Head of caudate nucleus (tissue), 42 donors: ENCODE measurements at places on chromosomes 1 and 21.

DNA sequence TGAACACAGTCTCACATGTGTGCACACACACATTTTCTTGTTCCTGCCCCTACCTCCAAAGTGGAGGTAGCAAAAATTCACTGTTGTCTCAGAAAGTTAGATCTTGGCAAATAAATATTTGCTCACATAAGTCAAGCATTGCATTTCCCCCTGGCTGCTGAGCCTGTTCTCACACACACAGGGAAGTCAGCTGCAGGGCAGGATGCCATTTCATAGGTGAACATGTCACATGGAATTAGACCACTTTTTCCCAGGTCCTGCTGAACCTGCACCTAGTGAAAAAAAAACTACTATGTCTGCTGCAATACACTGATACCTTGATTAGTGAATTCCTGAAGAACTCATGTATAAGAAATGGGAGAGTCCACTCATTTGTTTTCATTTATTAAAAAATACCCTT lies 5.3 kb upstream of the CD55 start:
- no peak for DNase-seq

DNA sequence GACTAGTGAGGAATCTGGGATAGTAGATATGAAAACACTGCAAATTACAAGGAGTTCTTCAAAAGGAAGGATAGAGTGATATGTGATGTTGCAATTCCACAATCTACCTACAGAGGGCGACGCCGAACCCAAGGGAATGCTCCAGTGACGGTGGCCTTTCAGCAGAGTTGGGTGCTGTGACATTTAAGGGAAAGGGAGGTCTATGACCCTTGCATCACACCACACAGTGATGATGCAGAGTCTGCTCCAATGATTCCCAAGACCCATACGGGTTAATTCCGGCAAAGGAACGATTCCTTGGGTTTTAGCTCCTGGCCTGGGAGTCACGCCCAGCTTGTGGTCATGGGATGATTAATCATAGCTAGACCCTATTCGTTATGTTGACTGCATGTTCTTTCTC lies 123.0 kb upstream of the IGSF21 start:
- peak; percentile 40 for DNase-seq

- DNase-seq, result no peak
These were observed 971 bp upstream of the GNG4 start for GRCh38 chr1:235650341-235651169.

DNA sequence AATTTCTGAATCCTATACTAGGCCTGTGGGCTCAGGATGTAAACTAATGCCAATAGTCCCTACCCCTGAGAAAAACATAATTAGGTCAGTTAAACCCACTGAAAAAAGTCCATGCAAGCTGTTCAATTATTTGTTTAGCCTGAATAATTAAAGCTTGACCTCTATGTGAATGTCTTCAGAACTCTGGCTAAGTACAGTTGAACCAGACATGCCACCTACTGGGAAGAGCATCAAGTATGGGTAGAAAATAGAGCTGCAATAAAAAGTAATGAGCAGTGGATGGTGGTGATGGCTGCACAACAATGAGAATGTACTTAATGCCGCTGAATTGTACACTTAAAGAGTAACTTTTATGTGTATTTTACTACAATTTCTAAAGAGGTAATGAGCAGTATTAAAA lies 23.6 kb upstream of the SLC19A2 start:
- no peak for DNase-seq

DNA sequence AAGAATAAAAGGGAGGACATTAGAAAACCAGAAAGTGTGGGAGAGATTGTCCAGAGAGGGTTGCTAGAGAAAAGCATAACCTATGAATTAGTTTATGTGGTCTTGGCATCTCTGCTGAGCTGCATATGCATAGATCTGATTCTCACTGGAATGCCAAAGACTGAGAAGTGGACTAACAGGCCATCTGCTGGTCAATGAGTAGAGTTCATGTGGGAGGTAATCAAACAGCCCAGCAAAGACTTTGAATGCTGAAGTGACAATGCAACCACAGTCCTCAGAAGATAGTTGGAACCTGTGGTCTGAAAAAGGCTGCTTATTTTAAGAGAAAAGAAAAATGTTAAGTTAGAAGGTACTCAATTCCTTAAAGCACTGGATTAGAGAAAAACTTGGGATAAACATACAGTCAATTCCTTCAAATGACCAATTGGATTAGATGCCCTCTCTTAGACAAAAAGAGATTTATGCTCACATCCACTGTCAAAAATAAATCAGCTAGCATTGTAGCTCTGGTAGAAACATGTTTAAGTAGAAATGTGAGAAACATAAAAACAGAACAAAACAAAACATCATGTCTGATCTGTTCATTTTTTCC lies 382.8 kb downstream of the AMY1C start:
- DNase-seq, result no peak

DNA sequence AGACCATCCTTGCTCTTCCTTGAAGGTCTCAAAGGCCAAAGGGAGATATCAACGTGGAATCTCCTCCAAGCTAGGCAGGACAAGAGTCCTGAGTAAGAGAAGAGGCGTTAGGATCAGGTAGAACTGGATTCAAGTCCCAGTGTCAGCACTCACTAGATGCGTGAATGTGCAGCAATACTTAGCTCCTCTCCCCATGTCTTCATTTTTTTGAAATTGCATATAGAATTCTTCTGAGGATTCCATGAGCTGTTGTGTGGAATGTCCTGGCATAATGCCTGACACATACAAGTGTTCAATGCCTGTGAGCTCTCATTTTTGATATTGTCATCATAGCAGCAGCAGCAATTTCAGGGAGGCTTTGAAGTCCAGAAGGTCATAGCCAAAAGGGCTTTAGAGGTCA lies 333.2 kb downstream of the KCNH1 start:
- no peak for DNase-seq

DNA sequence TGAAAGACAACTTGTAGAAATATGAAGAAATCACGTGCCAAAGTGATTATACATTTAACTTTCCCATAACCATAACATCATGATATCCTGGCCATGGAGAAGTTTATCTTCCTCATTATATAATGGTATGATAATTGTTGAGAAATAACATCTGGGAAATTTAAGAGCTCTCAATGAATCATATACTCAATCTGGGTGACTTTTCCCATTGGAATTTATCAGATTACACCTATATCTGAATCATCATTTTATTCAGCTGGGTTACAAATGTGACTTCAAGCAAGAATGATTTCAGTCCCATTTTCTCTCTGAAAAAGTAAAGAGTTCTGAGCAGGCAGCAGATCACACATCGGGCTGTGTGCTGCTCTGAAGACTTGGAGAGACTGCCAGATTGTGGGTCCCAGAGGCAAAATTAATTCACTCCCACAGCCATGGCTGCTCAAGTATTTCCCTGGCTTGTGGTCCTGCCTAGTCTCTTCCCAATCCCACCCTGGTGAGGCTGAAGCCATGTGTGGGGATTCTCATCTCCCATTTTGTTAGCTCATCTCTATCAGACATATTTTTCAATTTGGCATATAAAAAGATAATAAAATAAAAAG lies 278.0 kb downstream of the MRPL39 start:
- DNase-seq, result no peak

GRCh38 chr1:27481994-27482620 lies 7.9 kb downstream of the WASF2 start:
- no peak for DNase-seq

DNA sequence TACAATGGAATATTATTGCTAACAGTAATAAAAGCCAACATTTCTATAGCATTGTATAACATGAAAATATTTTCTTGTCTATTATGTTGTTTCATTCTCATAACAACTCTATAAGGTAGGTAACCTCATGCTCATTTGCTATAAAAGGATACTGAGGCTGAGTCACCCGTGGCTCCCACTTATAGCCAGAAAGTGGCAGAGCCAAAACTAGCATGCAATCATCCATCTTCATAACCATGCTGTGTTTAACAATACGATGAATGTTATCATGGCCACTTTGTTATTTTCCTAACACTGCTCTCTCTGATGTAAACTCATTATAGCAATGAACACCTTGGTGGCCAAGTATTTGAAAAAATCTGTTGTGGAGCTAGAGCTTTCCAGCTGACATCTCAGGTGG lies 80.8 kb upstream of the JUN start:
- DNase-seq, result no peak

GRCh38 chr1:184225283-184226099 lies 161.3 kb upstream of the C1orf21 start:
- no peak for DNase-seq

GRCh38 chr1:12547586-12548225 lies 70.3 kb downstream of the DHRS3 start:
- DNase-seq, result no peak

DNA sequence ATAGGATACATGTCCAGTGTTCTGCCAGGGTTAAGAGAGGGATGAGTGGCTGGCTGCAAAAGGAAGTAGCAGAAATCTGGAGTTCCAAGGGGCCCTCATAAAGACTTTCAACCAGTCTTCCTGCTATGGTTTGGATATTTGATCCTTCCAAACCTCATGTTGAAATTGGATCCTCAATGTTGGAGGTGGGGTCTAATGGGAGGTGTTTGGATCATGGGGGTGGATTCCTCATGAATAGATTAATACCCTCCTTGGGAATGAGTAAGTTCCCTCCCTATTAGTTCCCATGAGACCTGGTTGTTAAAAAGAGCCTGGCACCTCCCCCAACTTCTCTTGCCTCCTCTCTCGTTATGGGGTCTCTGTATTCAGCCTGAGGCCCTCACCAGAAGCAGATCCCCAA lies 10.1 kb upstream of the GNG12 start:
- no peak for DNase-seq

DNA sequence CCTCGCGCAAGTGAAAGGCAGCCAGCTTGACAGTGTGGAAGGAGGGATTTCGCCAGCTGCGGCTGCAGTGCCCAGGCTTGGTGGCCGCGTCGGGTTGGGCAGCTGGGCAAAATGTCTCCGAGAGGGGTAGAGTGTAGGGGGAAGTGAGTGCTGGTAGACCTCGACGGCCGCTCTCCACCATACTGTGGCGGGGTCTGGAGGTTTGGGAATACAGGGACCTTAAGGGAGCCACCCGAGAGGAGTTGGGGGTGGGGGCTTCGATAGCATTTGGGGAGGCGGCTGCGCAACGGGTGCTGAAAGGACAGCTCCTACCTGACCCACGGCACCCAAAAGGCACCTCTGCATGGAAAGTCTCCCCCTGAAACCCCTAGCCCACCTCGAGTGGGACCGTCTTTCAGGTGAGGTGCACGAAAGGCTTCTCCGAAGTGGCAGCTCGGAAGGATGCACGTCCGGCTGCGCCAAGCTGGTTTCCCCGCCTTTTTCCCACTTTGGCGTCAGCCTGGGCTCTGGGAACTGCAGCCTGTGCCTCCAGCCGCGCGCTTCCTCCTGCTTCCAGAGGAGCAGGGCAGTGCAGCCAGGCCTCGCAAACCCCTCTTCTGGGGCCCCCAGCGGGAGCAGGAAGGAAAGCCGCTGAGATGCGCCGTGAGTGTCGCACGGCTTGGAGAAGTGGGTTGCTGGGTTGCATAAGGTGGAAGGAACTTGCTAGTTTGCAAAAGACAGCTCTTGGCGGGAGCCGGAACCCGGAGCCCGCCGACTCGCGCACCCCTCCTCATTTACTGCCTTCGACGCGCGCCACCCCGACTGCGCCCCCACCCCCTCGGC lies 531 bp upstream of the HMGN2 start:
- DNase-seq, result peak; percentile 67

DNA sequence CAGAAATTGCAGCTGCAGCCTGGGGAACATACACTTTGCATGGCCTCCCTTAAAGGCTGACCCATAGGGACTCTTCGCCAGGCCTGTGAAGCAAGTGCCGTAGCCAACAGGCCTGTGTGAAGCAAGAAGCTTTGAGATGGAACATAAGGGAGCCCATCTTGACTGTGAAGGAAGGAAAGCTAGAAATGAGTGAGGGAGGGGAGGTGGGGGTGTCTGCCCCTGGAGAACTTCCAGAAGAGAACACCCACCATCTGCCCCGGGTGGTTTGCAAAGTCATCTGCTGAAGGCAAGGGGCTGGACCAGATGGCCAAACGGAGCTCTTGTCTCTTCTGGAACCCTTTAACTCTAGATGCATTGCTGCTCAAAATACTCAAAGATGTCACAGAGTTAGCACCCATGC lies 103.3 kb upstream of the GRIK3 start:
- DNase-seq, result no peak

DNA sequence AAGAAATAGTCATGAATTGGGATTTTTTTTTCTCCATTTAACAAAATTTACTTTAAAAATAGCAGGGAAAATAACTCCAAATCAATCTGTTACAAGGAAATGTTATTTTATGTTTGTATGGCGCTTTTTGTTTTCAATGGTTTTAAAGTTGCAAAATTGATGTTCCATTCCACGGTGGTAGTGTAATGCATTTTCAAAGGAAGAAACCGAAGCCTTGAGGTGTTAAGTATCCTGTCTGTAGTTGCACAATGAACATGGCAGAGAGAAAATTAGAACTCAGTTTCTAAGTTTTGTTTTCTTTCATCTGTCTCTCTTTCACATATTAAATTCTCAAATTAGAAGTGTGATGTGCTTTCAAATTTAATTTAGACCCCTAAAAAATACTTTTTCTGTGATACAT lies 841.8 kb downstream of the USP25 start:
- no peak for DNase-seq

DNA sequence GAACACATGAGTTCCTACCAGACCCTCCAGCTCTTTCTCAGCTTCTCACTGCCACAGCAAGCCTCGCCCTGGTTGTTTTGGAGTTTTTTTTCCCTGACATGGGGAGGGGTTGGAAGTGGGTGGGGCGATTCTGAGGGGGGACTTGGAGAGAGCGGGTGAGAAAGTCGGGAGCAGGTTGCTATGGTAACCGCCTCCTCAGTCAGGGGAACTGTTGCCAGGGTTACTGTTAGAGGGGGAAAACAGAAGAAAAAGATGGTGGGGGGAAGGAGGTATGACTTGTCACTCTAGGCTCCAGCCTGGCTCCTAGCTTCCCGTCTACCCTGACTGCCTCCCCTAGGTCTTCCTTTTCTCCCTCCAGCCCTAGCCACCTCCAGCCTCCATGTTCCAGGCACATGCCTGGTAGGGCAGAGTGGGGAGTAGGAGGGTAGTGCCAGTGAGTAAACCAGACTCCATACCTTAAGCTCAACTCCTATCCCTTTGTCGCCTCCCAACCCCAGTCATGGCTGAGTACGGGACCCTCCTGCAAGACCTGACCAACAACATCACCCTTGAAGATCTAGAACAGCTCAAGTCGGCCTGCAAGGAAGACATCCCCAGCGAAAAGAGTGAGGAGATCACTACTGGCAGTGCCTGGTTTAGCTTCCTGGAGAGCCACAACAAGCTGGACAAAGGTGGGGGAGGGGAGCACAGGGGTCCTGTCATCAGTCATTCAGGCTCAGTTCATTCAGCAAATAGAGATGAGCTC lies 6.0 kb downstream of the PEA15 start:
- DNase-seq, result peak; percentile 80

GRCh38 chr1:46948629-46949416 lies 7.5 kb upstream of the CYP4A11 start:
- DNase-seq, result no peak

GRCh38 chr1:21814981-21815582 lies 3.0 kb downstream of the LDLRAD2 start:
- no peak for DNase-seq

DNA sequence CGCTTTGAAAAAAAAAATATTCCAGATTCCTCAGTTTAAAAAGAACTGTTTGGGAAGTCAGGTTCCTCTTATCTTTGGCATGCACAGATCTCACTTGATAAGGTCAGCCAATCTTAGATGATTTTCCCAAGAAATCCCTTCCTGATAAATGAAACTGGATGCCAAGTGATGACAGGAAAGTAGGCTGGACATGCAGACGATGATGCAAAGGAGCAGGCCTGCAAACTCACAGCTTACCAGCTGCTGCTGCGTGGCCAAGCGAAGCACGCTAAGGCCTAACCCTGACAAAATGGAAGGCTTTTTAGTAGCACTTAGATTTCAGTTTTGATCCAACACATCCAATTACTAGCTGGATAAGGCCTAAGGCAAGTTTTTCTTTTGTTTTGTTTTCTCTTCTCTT lies 10.1 kb downstream of the TADA1 start:
- DNase-seq, result no peak
